Cerebellar nuclear complex (tissue), 1 donor: ENCODE measurements at places on chromosomes 6 and 20.

GRCh38 chr6:45445749-45446549 is 68.2 kb upstream of the SUPT3H start:
- no peak for DNase-seq

DNA sequence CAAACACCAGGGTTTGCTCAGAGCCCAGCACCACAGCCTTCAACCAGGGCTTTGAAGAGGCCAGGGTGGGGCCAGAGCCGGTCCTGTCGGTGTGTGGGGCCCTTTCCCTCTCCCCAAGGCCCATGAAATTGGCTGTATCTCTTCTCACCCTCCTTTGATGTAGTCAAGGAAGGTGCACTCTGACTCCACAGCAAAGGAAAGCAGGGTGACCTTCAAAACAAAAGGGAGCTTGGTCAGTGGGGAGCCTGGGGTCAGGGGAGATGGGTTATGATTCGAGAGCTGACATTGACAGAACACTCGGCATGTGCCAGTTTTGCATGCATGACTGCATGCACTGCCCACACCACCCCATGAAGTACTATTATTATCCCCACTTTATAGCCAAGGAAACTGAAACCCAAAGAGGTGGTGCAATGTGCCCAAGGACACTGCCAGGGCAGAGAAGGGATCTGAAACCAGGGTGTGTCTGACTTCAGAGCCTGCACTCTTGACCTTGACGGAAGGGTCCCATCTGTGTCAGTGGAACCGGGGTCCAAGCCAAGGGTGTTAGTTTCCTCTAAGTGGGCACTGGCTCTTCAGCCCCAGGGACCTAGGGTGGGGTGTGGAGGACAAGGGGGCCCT is 55.4 kb downstream of the RAB44 start:
- no peak for DNase-seq

DNA sequence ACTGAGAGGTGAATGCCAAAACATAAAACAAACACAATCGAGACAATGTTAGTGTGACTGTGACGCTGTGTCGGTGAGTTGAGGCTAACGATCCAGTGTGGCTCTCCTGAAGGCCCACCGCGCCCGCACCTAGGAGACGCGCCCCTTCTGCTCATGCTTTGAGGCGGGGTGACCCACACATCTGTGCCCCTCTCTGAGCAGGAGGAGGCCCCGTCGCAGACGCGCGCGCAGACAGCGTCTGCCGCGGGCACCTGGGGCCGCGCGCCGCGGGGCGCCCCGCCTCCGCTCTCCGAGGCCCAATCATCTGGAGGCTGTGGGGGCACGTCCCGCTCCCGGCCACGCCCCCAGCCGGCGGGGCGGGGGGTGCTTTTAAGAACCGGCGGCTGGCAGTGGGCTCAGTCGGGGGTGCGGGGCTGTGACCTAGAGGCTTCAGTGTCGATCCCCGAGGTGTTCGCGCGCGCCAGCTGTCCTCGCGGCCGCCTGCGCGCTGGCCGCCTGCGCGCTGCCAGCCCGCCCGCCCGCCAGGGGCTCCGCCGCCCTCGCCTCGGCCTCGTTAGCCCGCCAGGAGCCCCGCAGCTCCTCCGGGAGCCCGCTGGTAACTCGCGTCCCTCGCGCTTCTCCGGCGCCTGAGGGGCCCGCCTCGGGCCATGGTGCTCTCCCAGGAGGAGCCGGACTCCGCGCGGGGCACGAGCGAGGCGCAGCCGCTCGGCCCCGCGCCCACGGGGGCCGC is at the start of gene SLC16A10:
TSS of gene SLC16A10 (plus strand) at position 398 of the 730 bp plus-strand sequence. CDS start at position 648, 250 bp downstream.
- DNase-seq: no peak

GRCh38 chr6:35139470-35139869 is 1.7 kb downstream of the TCP11 start:
- no peak for DNase-seq

GRCh38 chr6:117375446-117375845 is 50.3 kb downstream of the ROS1 start:
- no peak for DNase-seq

- DNase-seq: no peak
Observed at GRCh38 chr6:39260456-39260855, 31.2 kb upstream of the KCNK5 start.
